ENCODE measurements at places on chromosomes 2 and 18.
A peak's percentile ranks its signal among the peaks of the same experiment; 100 is the strongest.

DNA sequence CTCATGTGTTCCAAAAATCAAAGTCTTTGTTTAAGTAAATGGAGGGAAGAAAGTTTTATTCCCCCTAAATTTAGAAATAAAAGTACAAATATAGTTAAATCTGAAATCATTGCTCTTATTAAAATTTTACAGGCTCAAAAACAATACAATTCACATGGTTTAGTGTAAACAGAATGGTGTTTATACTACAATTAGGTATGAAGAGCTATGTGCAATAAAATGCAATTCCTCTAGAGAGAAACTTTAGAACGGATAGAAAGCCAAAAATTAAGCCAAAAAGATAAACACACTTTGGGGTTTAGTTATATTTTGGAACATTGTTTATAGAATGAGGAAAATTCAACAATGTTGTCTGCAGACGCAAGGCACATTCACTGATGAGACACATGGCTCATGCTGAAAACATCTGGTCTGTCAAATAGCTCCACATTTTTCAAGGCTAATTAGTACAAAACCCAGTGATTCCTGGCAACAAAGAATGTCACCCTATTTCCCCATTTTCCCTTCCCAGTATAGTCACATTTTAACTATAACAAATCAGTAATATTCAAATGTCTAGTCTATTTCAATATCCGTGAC is 103.3 kb downstream of the EXOC6B start:
- no peak for DNase-seq

GRCh38 chr2:199684832-199685231 is 166.2 kb downstream of the FTCDNL1 start:
- DNase-seq, result no peak

GRCh38 chr2:223852281-223852795 is 15.0 kb upstream of the AP1S3 start:
- DNase-seq, result no peak

GRCh38 chr2:186130748-186131641 is 355.1 kb upstream of the ZC3H15 start:
- peak; percentile 32 for DNase-seq

DNA sequence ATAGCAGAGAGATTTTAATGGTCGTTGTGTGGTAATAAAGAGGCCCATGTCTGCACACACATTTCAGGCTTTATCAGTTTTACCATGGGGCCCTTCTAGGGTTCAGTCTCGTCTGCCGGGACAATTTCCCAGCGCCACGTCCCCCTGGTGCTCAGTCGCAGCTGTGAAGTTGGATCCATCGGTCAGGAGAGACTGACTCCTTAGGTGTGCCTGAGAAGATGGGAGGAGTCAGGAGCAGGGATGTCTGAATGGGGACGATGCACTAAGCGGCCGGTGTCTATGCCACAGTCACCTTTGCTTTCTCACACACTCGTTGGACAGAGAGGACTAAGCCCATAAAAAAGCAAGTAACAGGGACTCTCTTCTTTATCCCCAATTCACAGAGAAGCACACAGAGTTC is 71.4 kb downstream of the TWIST2 start:
- DNase-seq, result no peak

GRCh38 chr2:240565333-240566202 is 2.7 kb upstream of the RNPEPL1 start:
- peak; percentile 58 for DNase-seq

GRCh38 chr2:134421556-134422328 is 167.9 kb downstream of the MGAT5 start:
- no peak for DNase-seq

All from COLO829 (cell line).